Psoas muscle (tissue), 8 donors: ENCODE measurements at places on chromosomes 3 and 15. TPM values are rescaled to one million over a fixed set of nuclear protein-coding genes. Genes with fewer than 3 reads are reported as not detected.

Gene TNFAIP8L3
- 0.61 TPM for total RNA-seq

- no peak for DNase-seq
These were observed 23.7 kb upstream of the TBC1D21 start for GRCh38 chr15:73849641-73850040.

DNA sequence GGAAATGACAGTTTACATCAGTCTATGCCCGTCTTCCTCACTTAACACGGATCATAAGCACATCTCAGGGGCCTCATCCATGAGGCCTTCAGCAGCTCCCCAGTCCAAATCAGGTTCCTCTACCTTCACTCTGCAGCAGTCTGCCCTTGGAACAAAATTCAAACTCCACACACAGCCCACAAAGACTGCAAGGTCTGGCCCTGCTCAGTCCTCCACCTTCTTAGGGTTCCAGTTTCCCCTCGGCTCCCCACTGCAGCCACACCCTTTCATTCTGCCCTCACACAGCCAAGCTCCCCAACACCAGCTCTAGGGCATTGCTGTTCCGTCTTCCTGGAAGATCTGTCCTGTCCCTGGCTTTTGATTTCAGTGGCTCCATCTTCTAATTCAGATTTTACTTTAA lies 95.2 kb upstream of the IQSEC1 start:
- no peak for DNase-seq

GRCh38 chr3:25584011-25584789 lies 80.5 kb downstream of the TOP2B start:
- DNase-seq = no peak

DNA sequence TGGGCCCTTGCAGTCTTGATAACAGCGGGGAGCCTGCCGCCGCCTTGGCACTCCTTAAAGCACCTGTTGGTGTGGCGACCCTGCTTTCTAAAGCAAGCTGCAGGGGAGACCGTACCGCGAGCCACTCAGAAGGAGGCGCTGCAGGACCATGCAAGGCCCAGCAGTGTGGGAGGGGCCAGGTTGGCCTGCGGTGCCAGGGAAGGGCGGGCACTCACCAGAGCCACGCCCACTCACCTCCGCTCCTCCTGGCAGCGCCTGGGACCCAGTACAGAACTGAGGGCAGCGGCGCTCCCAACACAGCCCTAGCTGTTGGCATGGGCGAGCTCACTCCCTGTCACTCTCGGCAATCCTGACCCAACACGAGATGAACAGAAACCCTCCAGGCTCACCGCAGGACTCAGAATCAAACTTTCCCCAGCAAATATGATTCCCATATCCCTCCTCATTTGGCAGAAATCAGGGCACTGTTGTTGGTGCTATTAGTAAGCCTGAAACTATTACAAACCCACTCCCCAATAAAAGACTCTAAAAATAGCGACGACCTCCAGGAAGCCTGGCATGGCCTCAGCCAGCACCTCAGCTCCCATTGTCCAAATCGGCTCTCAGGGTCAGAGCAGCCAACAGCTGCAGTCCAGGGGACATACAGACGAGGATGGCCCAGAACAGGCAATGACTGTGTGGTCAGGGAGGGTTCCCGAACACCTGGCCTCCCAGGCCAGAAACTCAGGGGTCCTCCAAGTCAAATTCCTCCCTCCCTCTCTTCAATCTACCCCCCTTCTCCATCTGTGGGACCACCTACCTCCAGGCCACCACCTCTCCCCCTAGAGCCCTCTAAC lies 77.2 kb downstream of the TBC1D2B start:
- peak; percentile 74 for DNase-seq
